ENCODE measurements at places on chromosomes 11 and 22.

DNA sequence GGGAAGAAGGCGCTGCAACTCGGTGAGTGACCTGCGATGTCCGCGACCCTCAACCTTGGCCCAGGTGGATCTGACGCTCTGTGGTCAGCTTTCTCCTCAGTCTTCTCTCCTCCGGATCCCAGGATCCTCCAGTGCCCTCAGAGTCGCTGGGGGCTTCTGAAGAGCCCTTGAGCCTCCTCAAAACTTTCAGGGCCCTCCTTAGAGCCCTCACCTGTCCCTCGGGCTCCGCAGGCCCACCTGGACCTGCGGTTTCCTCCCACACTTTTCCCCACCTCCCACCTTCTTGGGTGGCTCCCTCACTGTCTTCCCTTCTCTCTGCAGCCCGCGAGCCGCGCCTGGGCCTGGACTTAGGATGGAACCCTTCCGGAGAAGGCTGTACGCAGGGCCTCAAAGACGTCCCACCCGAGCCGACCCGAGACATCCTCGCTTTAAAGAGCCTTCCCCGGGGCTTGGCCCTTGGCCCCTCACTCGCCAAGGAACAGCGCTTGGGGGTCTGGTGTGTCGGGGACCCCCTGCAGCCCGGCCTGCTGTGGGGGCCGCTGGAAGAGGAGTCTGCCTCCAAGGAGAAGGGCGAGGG, 335 bp downstream of the ZNF408 start:
- DNase-seq: no peak

GRCh38 chr11:110446061-110446460, 16.3 kb downstream of the FDX1 start:
- no peak for DNase-seq

DNA sequence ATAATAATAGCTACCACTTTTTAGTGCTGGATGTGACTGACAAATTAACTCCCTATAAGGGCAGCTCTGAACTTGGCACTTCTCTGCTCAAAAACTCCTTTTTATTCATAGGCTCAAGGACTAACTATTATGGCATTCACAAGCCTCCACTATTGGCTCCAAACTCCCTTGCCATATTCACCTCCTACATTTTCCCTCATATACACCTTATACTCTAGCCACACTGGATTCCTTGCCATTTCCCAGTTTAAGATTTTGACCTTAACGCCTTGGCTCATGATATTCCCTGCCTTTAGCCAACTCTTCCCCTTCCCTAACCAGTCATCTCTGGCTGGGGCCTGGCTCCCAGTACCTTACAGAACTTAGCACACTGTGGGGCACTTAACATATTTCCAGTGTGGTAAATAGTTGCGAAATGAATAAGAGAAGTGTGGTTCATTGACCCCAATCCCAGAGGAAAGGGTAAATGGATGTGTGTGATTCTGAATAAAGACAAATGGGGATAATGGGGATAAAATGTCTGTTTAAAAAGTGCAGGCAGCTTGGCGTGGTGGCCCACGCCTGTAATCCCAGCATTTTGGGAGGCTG, 40.0 kb upstream of the SORL1 start:
- DNase-seq: no peak

- DNase-seq: no peak
Observed at GRCh38 chr11:34252651-34253050, 105.2 kb downstream of the ABTB2 start.

GRCh38 chr11:8870411-8871170, 40.4 kb upstream of the AKIP1 start:
- peak; percentile 17 for DNase-seq

DNA sequence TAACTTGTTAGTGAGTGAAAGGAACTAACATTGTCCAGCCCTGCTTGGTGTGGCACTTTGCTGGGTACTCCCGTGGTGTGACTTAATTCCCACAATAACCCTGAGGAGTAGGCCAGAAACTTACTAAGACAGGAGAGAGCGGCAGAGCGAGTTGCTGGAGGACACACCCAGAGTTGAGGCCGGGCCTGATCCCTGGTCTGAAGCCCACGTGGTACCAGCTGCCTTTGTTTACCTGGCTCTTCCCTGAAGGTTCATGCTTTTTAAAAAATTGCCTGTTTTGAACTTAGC, 594 bp downstream of the MPST start:
- no peak for DNase-seq

DNA sequence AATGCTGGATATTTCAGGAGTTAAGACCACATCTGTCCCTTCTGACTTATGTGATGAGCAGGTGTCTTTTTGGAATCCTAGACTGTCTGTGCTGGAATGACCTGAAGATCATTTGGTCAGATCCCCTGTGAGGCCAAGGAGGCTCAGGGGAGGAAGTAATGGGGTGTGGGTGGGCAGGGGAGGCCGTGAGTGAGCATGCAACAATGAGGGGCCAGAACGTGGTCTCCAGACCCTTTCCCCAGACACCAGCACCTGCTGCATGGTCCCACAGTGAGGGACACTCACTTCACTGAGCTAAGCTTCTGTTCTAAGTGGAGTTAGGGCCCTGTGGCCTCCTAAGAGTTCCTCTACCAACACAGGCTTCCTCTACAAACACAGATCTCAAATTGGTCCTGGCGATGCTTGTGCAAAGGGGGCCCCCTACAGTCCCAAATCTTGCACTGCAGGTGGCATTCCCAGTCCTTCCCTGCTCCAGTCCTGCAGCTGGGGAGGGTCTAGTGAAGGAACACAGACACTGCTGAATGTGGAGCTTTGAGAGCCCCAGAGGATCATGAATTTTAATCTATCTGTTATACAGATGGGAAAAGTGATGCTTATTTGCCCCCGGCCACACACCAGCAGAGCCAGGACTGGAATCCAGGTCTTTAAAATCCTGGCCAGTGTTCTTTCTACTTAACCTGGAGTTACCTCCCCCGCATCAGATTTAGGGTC, 7.4 kb downstream of the USP2 start:
- DNase-seq: peak; percentile 89

DNA sequence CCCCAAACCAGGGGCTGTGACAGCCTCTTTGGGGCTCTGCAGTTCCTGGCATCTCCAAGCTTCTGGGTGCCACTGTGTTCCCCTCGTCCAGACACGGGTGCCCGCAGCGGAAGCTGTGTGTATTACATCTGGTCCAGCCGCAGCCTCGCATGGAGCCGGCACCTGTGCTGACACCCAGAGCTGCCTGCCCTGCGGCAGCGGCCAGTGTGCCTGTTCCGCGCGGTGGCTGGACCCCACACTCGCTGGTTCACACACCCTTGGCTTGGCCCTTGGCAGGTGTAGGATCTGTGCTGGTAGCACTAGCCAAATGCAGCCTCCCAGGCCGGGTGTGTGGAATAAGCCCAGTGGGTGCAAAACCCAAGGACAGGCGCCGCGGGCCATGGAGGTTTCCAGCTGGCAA, 24.5 kb upstream of the RNASEH2C start:
- no peak for DNase-seq

GRCh38 chr11:58650496-58650895, 28.0 kb downstream of the CNTF start:
- DNase-seq: no peak

DNA sequence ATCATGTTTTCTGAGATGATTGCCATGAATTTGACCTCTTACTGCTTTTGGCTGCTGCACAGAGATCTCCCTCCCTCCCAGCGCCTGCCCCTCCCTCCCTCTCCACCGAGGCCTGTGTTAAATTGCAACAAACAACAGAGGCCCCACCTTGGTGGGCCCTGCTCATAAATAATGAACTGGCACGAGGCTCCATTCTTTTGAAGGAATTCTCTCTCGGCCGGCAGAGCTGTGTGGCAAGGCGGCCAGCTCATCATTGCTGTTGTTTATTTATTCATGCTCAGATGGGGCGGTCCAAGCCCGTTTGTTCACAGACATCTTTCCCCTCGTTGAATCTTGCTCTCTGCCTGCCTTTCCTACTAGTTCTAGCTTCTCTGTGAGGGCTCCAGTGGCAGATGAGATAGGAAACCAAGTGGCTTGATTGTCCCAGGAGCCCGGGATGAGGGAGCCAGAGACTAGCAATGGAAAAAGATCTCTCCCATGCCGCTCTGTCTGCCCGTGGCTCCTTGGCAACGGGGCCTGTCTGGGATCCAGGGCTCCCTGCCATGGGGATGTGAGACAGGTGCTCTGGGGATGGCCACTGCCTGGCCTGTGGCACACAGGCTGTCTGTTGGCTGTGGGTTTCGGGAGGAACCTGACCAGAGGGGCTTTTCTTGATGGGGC, 192.6 kb downstream of the DSCAML1 start:
- peak; percentile 56 for DNase-seq

- no peak for DNase-seq
Observed at GRCh38 chr11:4060182-4060923, 34.2 kb upstream of the RRM1 start.

GRCh38 chr22:19779011-19779421, 18.4 kb downstream of the TBX1 start:
- DNase-seq: no peak

GRCh38 chr11:79396674-79397073, 44.2 kb downstream of the TENM4 start:
- no peak for DNase-seq

DNA sequence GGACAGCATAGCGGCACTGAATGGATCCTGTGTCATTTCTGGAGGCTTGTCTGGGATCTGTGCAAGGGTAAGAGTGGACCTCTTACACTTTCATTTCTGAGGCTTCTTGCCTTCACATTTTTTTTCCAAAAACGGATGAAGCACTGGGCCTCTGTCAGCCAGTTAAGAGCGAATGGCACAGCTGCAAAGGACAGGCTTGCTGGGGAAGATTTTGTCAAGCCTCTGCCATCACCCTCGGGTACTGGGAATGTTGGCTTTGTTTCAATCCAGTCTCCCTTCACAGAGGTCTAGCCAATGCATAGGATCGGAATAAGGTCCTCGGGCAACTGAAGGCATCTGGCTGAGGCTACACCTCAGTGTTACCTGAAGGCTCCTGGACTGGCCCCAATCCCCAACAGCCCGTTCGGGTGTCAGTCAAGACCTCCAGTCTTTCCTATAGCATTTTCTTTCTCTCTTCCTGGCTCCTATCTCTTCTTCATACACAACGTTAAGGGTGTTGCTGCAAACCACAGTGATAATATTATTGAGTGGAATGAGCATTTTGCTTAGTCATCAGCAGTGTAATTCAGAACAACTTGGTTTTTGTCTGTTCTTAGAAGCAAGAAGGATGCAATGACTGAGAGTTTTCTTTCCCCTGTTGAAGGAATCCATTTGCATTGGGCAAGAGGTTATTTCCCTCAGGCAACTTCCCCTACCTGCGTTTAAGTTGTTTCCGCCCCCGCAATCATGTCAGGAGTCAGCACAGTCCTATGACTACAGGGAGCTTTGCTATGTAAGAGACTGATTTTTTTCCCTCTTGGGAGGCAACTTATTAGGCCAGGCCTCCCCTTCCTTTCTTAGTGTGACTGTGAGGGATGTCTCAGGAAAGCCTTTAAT, 22.8 kb downstream of the NPAT start:
- no peak for DNase-seq

DNA sequence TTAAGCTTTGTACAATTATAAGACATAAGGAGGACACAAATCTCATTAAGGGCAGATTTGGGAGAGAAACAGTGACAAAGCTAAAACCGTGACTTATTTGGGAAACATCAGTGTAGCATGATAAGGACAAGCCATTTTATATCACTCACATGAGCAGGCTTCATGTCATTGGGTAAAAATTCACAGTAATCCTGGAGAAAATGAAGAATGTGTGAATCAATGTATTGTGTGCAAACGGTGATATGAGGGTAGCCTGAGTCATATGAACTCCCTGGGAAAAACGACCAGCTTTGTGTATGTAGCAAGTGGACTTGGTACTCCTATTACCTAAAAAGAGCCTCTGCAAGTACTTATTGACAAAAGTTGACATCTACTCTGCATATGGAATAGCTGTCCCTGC, 6.0 kb upstream of the TRIM34 start:
- DNase-seq: no peak

- no peak for DNase-seq
Observed at GRCh38 chr11:112526699-112527416, 266.2 kb upstream of the PLET1 start.

- DNase-seq: no peak
Observed at GRCh38 chr22:25110596-25110845, 89.1 kb upstream of the CRYBB3 start.

GRCh38 chr22:35860087-35860733, 142.5 kb downstream of the APOL5 start:
- DNase-seq: no peak

GRCh38 chr11:1140642-1141490, 16.9 kb upstream of the MUC5AC start:
- DNase-seq: no peak

DNA sequence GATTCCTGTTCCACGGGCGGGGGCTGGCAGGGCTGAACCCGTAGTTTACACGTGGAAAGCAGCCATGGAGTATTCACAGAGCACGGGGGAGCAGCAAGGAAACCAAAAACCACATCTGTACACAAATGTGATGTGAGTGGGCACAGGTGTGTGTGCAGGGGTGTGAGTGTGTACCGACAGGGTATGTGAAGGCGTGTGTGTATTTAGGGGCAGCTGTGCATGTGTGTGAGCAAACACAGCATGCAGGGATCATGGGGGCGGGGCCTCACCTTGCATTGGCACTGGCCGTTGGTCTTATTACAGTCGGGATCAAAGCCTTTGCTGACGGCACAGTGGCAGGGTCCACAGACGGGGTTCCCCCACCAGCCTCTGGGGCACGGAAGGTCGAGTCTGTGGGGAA, 58.4 kb downstream of the TRMU start:
- no peak for DNase-seq

DNA sequence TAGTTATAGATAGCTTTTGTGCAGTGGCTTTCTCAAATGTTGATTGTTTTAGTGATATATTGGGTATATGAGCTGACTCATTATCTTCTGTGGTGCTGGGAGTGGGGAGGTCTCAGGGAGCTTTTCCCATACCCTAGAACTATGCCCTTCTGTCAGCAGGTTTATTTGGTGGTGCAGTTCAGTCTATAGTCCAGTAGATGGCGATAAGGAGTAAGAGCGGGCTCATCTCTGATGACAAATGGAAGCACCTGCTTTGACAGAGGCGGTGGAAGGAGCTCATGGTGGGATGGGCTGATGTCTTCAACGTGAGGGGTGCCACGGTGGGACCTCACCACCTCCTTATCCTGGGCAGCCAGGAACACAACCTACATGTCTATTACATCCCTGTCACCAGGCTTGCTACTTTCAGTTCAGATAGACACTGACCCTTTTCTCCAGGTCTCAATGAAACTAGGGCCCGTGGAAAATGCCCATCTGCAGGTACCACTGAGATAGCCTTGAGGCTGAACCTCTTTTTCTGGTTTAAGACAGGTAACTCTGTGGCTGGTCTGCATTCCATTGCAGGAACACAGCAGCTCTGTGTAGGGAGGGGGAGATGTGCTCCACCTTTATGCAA, 13.0 kb upstream of the OR6A2 start:
- DNase-seq: no peak

- DNase-seq: no peak
Observed at GRCh38 chr11:59187587-59187986, 15.7 kb downstream of the DTX4 start.
